ENCODE measurements at places on chromosomes 12 and 14. TPM values are rescaled to one million over a fixed set of nuclear protein-coding genes. Genes with fewer than 3 reads are reported as not detected.

RGS6 gene
- not detected for total RNA-seq

CMAS gene
- 24.3 TPM for total RNA-seq

KLRG1 gene
- 0.69 TPM for total RNA-seq

CMKLR1 gene
- total RNA-seq, result 0.03 TPM

DNA sequence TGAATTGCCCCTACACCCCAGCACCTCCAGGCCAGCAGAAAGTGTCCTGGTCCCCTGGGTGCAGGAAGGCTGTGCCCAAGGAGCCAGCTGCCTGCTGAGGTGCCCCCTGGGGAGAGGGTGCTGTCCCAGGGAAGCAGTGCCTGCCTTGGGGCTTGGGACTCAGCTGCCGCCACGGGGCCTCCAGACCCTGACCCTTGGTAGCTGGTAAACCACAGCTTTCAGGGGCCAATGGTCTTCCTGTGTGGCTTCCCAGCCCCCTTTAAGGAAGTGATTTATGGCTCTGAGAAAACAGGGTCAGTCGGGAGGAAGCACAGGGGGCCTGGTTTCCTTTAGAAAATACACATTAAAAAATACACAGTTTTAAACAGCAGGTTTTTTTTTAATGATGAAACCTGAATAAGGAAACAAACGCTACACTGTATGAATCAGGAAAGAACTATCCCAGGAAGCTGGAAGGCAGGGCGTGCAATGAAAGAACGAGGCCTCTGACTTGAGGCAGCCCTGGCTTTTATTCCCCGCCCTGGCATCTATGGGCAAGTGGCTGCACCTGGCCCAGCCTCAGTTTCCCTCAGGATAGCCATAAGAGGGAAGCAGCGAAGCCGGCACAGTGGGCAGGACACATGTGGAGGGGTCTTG, 40.6 kb upstream of the EML1 start:
- no peak for DNase-seq

- DNase-seq, result no peak
Observed at GRCh38 chr12:45138609-45139008, 77.3 kb upstream of the ANO6 start.

DNA sequence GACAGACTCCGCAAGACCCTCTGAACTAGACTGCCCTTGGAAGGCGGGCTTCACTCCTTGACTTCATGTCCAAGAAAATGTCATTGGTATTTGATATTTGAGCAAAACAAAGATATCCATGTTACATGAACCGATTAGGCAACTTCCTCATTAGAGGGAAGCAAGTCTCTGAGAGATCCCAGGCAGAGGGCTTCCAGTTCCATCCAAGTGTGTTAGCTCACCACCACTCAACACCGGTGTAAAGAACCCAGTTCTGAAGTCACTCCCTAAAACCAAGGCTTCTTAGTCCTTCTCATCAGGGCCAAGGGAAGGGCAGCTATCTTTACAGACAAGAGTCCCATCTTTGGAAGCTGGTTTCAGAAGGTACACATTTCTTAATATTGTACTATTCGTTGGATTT, 87.2 kb upstream of the CDKN3 start:
- no peak for DNase-seq

GRCh38 chr12:69417741-69418167, 52.4 kb upstream of the FRS2 start:
- no peak for DNase-seq

DNA sequence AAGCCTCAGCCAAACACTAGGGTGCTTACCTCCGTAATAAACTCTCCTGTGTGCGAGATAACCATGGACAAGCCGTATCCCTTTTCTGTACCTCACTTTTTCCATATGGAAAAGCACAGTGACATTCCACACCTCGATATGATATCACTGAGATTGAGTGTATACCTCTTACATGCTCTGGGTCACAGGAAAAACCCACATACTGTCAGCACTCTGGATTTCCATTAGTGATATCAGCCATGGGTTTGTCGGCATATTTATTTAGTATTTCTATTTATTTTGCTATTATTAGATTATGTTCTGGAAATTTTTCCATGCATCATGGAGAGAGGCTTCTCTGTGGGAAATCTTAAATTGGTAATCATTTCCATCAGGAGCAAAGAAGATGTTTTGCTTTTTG, 28.0 kb upstream of the DAAM1 start:
- no peak for DNase-seq

- no peak for DNase-seq
Observed at GRCh38 chr14:54219261-54220070, 177.3 kb upstream of the CDKN3 start.

All from Panc1 (cell line).